ENCODE measurements at places on chromosomes 1 and 21.

DNA sequence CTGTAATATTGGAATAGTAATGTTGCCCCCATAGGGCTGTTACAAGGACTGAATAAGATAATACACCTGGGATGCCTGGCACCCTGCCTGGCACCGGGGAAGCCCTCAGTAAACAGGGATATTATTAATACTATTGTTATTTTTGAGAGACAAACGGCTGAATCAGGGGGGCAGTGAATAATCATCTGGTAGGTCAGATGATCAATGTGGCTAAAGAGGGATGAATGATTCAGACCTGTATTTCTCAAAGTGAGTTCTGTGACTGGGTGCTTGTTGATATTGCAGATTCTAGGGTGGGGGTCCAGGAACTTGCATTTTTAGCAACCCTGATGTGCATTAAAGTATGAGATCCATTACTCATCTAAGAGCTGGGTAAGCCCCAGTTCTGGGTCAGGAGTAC, 46.2 kb upstream of the BCL10 start:
- DNase-seq: no peak

- no peak for DNase-seq
Measured at GRCh38 chr1:2107586-2108212, 57.5 kb downstream of the PRKCZ start.

DNA sequence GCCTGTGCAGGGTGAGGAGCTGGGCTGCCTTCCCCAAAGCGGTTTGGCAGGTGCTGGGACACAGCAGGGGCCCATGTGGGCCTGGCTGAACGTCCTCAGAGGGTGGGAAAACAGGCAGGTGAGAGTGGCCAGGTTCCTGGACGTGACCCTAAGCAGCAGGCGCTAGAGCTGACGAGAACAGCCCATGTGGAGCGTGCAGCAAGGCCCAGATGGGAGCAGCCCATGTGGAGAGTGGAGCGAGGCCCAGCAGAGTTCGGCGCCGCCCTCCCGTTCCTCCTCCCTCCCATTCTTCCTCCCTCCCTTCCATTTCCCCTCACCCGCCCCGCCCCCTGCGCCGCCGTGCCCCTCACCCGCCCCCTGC, 314.4 kb upstream of the VAMP3 start:
- no peak for DNase-seq

DNA sequence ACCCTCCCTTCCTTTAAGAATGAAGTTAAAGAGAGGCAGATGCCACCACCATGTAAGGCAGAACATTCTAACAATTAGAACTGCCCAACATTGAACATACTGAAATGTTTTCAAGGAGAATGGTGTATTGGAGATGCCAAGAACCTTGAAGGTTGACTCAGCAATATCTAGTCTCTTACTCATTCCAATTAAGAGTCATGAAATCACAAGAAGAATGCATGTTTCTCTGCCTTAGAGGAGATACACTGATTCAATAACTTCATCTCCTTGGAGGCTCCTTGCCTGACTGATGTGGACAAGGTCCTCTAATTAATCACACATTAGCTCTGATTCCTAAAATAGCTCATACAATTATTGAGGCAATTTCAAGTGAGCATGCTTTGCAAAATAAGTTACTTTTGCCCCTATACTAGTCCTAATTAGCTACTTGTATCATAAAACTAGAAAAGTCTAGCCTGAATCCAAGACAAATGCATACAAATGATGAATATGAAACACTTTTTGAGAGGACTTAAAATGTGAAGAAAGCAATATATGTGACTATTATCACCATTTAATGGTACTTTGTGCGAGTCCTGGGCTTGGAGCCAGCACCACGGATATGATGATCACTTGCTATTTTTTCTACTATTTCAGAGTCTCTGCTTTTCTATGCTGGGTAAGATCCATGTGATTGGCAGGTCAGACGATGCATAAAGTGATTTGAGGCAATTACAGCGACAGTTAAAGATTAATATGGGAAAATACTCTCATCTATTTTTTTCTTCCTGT, 114.5 kb downstream of the DSCAM start:
- DNase-seq: no peak

- no peak for DNase-seq
Measured at GRCh38 chr1:197471248-197471985, 203.4 kb downstream of the CRB1 start.

DNA sequence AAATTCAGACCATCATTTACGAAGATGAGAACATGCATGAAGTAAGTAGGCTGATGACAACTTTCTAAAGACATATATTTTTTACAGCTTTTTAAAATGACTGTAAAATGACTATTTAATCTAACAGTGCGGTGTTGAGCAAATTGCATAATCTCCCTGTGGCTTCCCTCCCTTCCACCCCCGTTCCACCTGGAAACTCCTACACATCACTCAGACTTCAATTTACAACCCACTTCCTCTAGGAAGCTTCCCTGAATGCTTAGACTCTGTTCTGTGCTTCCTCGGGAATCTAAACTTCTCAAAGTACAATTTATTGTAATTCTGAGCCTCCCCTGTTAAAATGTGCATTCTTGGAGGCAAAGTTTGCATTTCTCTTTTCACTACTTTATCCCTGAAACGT, 354.9 kb downstream of the DPYD start:
- no peak for DNase-seq

GRCh38 chr1:213602796-213603486, 384.8 kb upstream of the PROX1 start:
- DNase-seq: no peak

GRCh38 chr1:159014851-159015250, 5.1 kb downstream of the IFI16 start:
- no peak for DNase-seq

GRCh38 chr21:32233055-32233546, 45.7 kb downstream of the MIS18A start:
- DNase-seq: no peak

DNA sequence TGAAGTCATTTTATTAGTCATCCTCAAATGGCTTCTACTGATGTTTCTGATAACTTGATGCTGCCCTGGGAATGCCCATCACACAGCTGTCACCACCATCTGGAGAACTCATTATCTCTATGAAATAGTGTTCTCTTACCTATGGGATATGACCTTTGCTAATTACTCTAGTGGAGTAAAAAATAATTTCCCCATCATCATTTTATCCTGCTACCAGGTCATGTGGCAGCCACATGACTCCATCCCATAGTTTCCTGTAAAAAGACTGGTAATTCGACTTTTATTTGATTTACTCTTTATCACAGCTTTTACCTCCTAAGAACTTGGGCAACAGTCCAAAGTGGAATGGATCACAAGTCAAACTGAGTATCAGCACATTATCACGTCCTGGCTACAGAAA, 76.1 kb upstream of the USP25 start:
- no peak for DNase-seq

All from LNCaP clone FGC (cell line).